Thymus (tissue), 14 donors: ENCODE measurements at places on chromosomes 5 and 9. TPM values are rescaled to one million over a fixed set of nuclear protein-coding genes. Genes with fewer than 3 reads are reported as not detected.
A peak's percentile ranks its signal among the peaks of the same experiment; 100 is the strongest.

DNA sequence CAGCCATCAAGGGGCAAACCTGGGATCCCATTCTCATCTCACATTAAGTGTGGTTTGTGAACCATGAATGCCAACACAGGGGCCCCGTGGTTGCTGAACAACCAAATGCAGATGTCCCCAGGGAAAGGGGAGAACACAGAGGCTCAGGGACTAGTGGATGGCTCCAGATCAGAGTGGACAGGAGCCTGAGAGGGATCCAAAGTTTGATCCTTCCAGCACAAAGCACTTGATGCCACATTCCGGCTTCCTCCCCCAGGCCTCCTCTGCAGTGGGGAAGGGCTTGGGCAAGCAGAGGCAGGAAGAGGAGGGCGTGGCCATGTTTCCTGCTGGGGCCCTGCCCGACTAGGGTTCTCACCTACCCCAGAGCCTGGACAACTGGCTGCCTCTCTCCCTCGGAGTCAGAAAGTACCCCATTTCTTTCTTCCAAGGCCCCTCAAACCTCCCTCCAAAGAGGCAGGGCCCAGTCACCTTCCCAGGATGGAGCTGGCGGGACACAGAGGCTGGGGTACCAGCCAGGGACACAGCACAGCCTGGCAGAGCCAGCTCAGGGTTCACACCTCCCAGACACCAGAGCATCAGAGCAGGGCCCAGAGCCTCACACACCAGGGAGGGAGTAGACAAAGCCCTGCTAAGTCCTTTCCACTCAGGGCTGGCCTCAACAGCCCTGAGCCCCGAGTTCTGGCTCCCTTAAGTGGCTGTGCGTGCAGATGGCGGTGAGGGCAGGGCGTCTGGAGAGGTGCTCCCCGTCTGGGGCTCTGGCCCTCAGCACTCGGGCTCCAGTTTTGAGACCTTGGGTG, 4.3 kb upstream of the RNF44 start:
- H3K4me1 ChIP-seq = peaks cover 56% of the 10 kb centered on the region
- peak overlapping the region; percentile 67 for H3K4me3 ChIP-seq
- H3K36me3 ChIP-seq = no peaks in the 10 kb centered on the region
- peak; percentile 80 for DNase-seq
- peak overlapping the region; percentile 94 for H3K27ac ChIP-seq

DNA sequence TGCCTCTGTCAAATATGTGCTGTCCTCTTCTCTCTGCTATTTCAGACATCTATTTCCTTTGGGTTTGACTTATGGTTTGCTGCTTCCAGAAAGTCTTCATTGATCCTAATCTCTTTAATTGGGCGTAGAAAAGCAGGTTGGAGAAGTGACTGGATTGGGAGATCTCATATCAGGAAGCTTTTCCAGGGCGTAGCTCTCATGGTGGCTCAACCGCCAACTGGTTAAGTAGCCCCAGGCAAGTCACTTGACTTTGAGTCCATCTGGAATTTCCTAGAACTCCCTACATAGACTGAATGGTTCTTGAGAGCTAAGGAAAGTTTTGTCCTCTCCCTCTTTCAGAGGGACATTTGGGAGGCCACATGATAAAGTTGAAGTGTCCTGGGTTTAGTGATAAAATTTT, 192.3 kb upstream of the GLRA1 start:
- no peak overlapping the region for H3K4me3 ChIP-seq
- no peak overlapping the region for H3K27ac ChIP-seq
- DNase-seq = no peak
- H3K4me1 ChIP-seq = no peaks in the 10 kb centered on the region
- no peaks in the 10 kb centered on the region for H3K36me3 ChIP-seq

GRCh38 chr9:125374443-125375309, 113.0 kb downstream of the GAPVD1 start:
- H3K36me3 ChIP-seq = no peaks in the 10 kb centered on the region
- H3K27me3 ChIP-seq = peaks cover 26% of the 10 kb centered on the region
- H3K4me3 ChIP-seq = no peak overlapping the region
- H3K4me1 ChIP-seq = no peaks in the 10 kb centered on the region

Gene SLC36A3
- not detected for total RNA-seq

Gene LCN15
- 0.05 TPM for total RNA-seq
